ENCODE measurements at places on chromosomes 6 and 20.

GRCh38 chr6:135870722-135871121 lies 19.2 kb downstream of the PDE7B start:
- DNase-seq: no peak

DNA sequence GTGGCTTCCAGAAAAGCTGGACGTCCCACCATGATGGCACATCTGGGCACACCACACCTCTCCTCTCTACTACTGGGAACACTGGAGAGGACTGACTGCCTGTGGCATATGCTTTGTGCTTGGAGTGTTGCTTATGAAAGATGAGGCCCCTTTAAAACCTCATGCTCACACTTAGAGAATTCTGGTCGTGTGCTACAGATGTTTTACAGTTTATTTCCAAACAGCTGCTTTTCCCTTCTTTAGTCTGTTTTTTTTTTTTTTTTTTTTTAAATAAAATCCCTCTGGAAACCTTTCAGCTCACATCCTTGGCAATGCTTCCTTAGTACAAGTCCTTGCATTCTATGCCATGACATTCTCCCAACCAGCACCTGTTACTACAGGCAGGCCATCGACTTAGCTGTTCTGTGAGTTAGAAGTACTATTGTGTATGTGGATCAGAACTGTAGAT lies 60.3 kb downstream of the BMP6 start:
- no peak for DNase-seq

- no peak for DNase-seq
Observed at GRCh38 chr20:17832236-17832915, 132.6 kb downstream of the BANF2 start.

GRCh38 chr20:10788877-10789276 lies 115.1 kb upstream of the JAG1 start:
- no peak for DNase-seq

DNA sequence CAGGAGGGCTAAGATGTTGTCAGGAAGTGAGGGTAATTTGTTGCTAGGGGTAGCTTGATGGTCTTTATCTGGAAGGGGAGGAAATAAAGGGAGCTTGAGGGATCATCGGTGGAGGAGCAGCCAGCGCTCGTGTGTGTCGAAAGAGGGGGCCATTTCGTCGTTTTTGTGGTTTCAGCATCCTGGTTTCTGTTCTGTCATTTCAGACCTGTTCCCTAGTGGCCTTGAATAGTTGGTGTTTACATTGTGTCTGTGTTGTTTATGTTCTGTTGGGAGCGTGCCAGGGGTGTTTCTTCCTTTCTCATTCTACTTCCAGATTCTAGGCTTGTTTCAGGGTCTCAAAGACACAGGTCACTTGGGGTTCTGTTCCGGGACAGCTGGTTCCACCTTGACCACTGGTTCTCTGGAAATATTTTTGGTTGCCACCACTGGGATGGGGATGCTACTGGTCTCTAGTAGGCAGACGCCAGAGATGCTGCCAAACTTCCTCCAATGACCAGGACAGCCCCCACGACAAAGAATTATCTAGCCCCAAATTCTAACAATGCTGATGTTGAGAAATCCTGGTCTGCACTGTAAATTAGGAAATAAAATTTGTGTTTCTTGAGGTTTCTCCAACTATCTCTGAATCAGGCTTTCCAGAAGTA lies 113.9 kb upstream of the NAA20 start:
- no peak for DNase-seq

- no peak for DNase-seq
Observed at GRCh38 chr6:4403023-4403752, 267.8 kb upstream of the ECI2 start.
